Right kidney (tissue), 9 donors: ENCODE measurements at places on chromosomes 6 and 20.

GRCh38 chr6:106105493-106105892 is 19.4 kb downstream of the PRDM1 start:
- DNase-seq, result no peak

GRCh38 chr6:106642476-106642875 is 13.1 kb downstream of the QRSL1 start:
- no peak for DNase-seq

DNA sequence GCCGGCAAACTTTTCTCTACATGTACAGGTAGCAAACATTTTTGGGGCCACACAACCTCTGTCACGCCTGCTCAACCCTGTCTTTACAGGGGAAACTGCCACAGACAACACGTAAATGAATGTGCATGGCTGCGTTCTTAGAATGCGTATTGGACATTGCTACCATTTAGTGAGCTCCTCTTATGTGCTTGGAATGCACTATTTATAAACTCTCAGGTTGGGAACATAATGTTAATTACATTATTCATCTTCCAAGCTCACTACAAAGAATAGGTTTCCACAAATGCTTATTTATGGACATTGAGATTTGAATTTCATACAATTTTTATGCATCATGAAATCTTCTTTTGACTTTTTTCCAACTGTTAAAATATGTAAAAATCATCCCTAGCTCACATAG is 92.0 kb upstream of the RPS6KA2 start:
- DNase-seq, result no peak

DNA sequence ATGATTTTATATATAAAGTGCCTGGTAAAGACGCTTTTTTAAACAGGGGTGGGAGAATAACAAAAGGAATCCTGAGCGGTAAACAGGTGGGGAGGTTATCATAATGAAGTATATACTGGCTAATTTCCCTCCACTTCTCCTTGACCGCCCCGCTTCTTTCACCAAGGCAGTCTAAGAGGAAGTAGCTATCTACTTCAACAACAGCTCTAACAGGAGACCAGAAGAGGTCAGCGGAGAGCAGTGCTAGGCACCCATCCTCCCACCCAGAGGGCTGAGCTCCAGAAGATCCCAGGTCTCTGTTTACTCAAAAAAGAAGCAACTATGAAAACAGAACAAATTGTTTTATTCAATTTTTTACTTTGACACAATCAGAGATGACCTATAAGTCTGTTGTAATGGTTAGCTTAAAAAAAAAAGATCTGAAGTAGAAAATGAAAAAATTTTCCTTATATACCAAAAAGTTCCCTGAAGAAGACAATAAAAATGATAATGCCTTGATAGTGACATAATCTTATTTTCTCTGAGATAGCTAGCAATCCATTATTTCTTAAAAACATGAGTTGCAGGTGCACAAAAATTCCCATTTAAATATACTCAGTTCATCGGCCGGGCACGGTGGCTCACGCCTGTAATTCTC is 141.1 kb downstream of the PDSS2 start:
- DNase-seq, result peak; percentile 15

DNA sequence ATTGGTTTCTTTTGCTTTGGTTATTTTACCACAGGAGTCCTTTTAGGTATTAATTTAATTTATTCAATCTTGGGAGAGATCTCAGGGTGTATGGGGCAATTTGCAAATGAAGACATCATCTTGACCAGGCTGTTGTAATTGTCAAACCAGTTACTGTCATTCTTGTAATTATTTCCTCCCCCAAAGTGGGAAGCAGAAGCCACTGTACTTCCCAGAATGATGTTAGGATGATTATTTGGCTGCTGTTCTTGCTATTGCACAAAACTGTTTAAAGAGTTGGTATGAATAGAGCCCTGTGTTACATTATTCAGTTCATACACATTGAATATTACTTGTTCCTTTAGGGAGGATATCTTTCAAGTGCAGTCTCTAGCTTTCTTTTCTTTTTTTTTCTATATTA is 1.7 kb downstream of the TAAR6 start:
- DNase-seq, result no peak

DNA sequence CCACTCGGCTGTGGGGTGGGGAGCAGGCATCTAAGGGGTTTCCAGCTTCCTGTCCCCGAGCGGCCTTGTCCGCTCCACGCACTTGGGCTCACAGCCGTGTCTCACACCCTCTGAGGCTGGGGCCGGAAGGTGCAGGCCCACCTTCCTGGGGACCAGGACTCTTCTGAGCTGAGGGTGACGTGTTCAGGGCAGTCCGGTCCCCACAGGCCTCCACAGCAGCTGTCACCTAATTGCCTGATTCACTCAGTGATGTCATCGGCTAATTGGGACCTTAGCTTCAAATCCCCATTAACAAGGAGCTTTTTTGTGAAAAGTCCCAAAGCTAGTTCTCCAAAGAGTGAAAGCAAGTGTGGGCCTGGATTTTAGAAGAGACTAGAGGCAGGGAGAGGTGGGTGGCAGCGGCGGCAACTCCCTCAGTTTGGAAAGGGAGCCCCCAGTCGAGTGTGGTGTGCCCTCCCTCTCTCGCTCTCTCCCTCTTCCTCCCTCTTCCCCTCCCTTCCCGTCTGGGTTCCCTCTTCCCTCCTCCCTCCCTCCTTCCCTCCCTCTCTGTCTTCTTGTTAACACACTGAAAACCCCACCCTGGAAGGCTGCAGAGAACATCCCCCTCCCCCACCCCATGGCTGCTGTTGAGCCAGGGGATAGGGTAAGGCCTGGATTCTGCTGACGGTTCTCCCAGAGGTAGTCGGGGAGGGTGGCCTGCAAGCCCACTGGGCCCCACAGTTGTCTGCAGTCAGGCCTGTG is 39.0 kb downstream of the MYT1 start:
- no peak for DNase-seq

GRCh38 chr20:40488401-40488800 is 200.6 kb downstream of the MAFB start:
- no peak for DNase-seq

DNA sequence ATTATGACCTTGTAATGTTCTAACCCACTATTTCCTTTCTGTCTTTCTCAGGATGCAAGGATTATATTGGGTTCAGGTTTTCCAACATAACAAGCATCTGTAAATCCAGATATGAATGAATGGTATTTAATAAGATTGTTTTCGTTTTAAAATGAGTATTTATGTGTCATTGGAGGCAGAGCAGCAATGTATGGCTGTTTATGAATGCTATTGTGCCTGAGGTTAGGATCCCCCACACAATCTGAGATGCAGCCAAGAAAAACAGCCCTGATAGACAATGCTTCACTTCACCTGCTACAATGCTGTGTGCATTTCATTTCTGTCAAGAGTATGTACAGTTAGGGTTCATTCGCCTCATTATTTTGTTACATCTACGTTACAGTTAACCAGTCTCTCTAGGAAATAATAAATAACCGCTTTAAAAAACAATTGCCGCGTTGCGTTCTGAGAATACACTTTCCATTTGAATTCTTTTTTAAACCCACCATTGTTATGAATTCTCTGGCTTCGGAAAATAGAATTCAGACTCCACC is 19.6 kb downstream of the TFAP2A start:
- DNase-seq, result no peak

GRCh38 chr20:33552519-33552918 is 62.6 kb downstream of the CBFA2T2 start:
- DNase-seq, result no peak
